ENCODE measurements at places on chromosomes 2 and 18. TPM values are rescaled to one million over a fixed set of nuclear protein-coding genes. Genes with fewer than 3 reads are reported as not detected.

PPP4R1 gene
- 21.2 TPM for polyA plus RNA-seq

TXNDC2 gene
- not detected for polyA plus RNA-seq

ZNF142 gene
- 19.2 TPM for polyA plus RNA-seq

UGT1A10 gene
- not detected for polyA plus RNA-seq

LDLRAD4 gene
- 17.0 TPM for polyA plus RNA-seq

HOXD4 gene
- not detected for polyA plus RNA-seq

GPR55 gene
- polyA plus RNA-seq = 10.2 TPM

ITGA4 gene
- 79.7 TPM for polyA plus RNA-seq

MEP1B gene
- polyA plus RNA-seq = not detected

SCN3A gene
- polyA plus RNA-seq = not detected

CXCR1 gene
- not detected for polyA plus RNA-seq

ARHGAP15 gene
- 72.7 TPM for polyA plus RNA-seq

GPR45 gene
- polyA plus RNA-seq = 0.22 TPM

ABCG5 gene
- not detected for polyA plus RNA-seq

AOX1 gene
- not detected for polyA plus RNA-seq

MYOM1 gene
- 0.51 TPM for polyA plus RNA-seq

C2orf15 gene
- 2.2 TPM for polyA plus RNA-seq

NMUR1 gene
- 0.04 TPM for polyA plus RNA-seq

MARCHF4 gene
- polyA plus RNA-seq = not detected

RNF152 gene
- polyA plus RNA-seq = not detected

BIN1 gene
- 15.9 TPM for polyA plus RNA-seq

ZNF519 gene
- polyA plus RNA-seq = 13.5 TPM

TMEM182 gene
- polyA plus RNA-seq = 5.0 TPM
